NK-92 treated with Interleukin-12 subunit alpha and Interleukin-12 subunit beta, amount 100 ng/mL, for 24 hours (cell line): ENCODE measurements at places on chromosomes 2 and 18.

GRCh38 chr2:216615298-216616082 lies 17.7 kb upstream of the IGFBP2 start:
- no peak for DNase-seq

- no peak for DNase-seq
These were observed 67.1 kb upstream of the EPAS1 start for GRCh38 chr2:46230115-46230571.

GRCh38 chr18:76654577-76654976 lies 159.5 kb upstream of the ZNF516 start:
- DNase-seq: no peak

- no peak for DNase-seq
These were observed at the start of gene RAPH1 for GRCh38 chr2:203535078-203535783. Gene RAPH1 (minus strand): TSS chr2:203535301. CDS start chr2:203495353, 39,948 bp downstream.

GRCh38 chr18:43081396-43081795 lies 34.1 kb downstream of the RIT2 start:
- DNase-seq: no peak

DNA sequence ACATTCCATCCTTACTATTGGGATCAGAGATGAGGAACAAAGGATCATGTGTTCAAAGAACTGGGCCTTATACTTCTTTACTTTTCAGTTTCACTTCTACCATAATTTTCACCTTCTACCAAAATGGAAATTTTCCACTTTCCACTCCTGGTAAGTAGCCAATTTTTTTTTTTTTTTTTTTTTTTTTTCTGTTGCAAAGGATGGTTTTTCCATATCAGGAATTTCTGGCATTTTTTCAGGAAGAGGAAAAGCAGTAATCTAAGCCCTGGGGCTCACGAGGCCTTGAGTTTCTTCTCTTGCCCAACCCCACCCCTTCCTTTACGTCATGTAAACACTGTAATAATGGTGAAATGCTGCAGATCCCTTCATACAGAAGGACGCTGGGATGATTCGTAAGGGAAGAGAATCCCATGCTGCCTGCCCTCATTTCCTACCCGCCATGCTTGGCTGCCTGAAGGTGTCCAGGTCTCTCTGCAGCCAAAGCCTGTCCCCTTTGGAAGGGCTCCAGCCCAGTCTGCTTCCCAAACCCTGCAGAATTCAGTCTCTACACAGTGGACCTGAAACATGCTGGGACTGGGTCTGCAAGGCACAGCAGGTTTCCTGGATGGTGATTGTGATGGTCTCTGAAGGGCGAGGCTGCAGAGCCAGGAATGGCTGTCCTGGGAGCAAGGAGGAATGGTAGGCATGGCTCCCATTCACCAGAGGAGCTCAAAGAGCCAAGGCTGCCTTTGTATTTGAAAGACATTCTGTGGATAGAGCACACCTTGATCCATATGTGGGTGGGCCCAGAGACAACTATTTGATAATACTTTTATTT lies 57.0 kb downstream of the EFR3B start:
- no peak for DNase-seq

DNA sequence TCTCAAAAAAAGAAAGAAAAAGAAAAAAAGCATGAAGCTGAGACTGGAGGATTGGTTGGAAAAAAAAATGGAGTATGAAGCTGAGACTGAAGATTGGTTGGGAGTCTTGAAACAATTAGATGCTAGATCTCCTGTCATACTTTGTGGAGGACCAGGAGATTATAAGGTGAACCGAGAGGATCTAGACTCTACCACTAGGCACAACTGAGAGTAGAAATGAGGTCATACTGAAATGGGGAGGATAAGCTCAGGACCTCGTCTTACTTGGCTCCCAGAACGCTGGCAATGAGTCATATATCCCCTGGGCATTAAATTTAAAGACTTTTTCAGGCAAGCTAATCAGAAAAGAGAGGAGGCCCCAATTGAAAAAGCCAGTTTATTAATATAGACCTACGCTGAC lies 3.3 kb upstream of the ORC2 start:
- DNase-seq: no peak

- DNase-seq: no peak
These were observed 44.6 kb downstream of the REEP1 start for GRCh38 chr2:86292571-86293515.

DNA sequence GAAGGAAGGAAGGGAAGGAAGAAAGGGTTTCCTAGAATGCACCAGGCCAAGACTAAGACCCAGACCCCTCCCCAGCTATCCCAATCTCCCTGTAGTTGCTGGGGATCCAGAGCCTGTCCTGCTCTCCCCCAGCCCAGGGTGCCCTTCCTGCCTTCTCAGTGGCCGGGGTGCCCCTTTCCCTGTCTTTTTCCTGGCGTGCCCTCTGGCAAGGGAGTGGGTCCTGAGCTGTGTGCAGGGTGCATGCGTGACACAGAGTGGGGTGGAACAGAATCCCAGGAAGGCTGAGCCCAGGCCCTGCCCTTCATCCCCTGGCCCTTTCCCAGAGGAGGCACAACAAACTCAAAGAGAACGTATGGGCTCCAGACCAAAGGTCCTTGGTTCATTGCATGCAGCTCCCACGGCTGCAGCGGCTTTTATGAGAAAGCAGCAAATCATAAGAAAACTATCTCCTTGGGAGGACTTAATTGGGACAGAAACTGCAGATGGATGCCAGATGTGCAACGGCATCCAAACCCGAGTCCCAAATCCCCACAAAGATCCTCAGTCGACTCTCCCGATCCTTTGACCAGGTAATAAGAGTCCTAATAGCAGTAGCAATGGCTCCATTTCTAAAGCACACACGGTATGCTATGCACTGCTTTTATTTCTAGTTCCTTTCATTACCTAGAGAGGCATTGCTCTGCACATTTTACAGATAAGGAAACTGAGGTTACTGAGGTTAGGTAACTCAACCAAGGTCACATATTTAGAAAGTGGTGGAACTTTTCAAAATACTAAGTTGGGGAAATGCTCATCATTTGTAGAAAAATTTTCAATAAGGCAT lies 12.7 kb upstream of the ARID5A start:
- no peak for DNase-seq

- no peak for DNase-seq
These were observed 113.6 kb upstream of the NXPH2 start for GRCh38 chr2:138893746-138894145.

DNA sequence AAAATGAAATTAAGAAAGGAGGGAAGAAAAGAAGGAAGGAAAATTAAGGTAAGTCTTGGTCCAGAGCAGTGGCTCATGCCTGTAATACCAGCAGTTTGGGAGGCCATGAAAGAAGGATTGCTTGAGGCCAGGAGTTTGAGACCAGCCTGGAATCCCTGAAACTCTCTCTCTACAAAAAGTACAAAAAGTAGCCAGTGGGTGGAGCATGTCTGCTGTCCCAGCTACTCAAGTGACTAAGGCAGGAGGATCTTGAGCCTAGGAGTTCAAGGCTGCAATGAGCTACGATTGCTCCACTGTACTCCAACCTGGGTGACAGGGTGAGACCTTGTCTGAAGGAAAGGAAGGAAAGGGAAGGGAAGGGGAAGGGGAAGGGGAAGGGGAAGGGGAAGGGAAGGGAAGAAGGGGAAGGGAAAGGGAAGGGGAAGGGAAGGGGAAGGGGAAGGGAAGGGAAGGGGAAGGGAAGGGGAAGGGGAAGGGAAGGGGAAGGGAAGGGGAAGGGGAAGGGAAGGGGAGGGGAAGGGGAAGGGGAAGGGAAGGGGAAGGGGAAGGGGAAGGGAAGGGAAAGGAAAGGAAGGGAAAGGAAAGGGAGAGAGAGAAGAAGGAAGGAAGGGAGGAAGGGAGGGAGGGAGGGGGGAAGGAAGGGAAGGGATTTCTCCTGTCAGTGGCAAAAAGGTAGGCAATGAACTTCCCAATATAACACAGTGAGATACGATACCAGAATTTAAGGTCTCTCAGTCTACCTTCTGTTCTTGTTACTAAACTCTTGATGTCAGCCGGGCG lies 412.8 kb downstream of the CMPK2 start:
- no peak for DNase-seq

- no peak for DNase-seq
These were observed 190.4 kb downstream of the MC4R start for GRCh38 chr18:60182223-60182622.

- DNase-seq: no peak
These were observed 20.2 kb upstream of the EMILIN2 start for GRCh38 chr18:2826581-2826980.

GRCh38 chr18:3867864-3868311 lies 417.9 kb downstream of the TGIF1 start:
- DNase-seq: no peak

DNA sequence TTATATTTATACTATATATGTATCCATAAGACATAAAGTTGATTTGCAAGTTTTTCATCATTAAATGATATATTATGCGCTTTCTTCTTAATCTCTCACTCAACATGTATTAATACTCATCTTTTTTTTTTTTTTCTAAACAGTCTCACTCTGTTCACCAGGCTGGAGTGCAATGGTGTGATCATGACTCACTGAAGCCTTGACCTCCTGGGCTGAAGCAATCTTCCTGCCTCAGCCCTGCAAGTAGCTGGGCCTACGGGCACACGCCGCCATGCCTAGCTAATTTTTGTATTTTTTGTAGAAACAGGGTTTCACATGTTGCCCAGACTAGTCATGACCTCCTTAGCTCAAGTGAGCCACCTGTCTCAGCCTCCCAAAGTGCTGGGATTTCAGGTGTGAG lies 51.4 kb upstream of the MAP4K3 start:
- DNase-seq: peak; percentile 53

- DNase-seq: no peak
These were observed 108.8 kb upstream of the PPP1CB start for GRCh38 chr2:28642796-28643195.

DNA sequence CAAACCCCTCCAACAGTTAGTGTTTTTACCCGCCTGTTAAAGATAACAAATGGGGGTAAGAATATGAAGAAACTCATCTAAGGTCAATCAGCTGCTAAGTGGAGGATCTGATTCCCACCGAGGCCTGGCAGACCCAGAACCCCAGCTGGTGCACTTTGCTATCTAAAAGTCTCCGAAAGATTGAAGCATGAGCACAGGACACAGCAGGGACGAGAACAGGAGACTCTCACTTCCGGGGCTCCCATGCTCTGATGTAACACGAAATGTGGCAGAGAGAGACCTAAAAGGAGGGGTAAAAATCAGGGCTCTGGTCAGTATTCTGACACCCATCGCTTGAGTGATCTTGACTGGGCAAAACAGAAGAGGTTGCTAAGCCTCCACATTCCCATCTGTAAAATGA lies 119.7 kb downstream of the PDCL3 start:
- DNase-seq: no peak

DNA sequence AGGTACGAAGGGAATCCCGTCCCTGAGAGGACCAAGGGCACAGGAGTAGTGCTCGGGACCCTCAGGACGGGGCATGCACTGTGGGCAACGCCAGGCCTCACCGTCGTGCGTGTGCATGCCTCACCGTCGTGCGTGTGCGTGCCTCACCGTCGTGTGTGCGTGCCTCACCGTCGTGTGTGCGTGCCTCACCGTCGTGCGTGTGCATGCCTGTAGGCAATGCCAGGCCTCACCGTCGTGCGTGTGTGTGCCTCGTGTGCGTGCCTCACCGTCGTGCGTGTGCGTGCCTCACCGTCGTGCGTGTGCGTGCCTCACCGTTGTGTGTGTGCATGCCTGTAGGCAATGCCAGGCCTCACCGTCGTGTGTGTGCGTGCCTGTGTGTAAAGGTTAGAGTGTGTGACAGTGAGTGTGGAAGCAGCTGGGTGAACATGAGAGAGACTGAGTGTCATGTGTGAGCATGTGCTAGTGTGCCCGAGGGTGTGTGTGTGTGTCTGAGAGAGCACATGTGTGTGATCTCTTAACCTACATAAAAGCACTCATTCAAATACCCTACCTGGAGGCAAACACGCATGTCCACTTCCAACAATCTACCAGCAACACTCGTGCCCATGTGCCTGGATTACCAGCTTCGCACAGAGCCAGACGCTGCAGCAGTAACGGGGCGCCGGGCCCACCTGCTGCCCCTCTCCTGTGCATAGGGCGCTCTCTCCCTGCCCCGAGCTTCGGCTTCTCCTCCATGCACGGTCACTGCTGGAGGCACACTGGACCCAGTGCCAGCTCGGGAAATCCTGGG lies 36.3 kb downstream of the ZNF516 start:
- DNase-seq: no peak

DNA sequence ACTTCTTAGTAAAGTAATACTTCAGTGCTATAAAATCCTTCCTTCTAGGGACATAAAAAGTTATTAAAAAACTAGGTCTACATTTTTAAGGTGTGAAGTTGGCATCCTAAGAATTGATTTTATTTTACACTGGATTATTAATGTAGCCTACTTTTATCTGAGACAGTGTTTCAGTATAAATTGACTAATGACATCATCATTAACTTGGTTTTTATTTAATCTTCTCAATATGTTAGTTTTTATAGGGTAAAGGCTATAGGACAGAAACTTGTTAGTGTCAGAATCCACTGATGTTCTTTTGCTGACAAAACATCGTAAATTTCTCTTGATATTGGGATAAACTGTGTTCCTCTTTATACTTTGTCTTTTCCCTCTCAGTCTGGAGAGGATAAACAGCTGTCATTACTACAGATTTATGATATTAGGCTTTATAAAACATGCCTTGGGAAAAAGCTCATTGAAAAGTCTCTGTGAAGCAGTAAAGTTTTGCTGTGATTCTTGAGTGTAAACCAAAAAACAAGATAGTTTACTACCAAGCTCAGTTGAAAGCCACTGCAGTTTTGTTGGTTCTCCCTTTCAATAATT lies 569.9 kb downstream of the EPHA4 start:
- DNase-seq: no peak

GRCh38 chr2:167953776-167954175 lies 293.6 kb downstream of the STK39 start:
- DNase-seq: no peak

DNA sequence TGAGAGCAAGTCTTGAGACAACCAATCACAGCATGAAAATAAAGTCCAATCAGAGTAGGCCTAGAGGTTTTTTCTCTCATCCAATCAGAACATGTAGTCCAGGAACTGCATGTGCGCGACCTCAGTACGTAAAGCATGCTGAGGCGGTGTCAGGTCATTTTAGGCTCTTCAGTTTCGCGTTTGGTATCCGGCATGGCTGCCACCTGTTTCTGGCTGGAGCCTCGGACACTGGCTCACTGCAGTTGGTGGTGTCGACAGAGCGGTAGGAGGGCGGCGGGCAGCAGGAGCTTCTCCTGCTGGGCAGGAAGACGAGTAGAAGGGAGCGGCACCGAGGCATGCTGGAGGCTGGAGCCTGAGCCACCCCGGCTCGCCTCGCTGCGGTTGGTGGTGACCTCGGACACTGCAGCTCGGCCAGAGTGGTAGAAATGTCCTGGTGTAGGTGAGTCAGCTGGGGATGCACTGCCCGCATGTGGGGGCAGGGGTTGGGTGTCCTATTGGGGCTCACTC lies 15.8 kb downstream of the CCDC74A start:
- no peak for DNase-seq

DNA sequence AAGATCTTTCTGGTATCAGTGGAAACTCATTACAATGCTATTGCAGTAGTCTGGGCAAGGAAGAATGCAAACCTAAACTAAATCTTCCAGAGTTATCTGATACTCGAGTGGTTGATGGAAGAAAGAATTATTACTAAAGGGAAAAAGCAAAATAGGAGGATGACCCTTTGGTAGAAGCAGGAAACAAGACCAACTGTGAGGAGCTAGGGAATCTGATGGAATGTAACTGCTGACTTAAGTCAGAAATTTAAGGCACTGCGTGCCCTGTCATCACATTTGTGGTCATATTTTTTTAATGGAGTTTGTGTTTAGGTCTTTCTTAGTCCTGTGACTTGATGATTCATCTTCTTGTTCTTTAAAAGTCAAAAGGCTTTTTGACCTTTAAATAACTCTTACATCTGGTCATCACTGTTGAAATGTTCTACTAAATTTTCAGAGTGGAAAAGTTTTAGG lies 36.5 kb upstream of the ARMC9 start:
- no peak for DNase-seq
